ENCODE measurements at places on chromosomes 3 and 15. TPM values are rescaled to one million over a fixed set of nuclear protein-coding genes. Genes with fewer than 3 reads are reported as not detected.

GRCh38 chr15:38886315-38887163, 321.9 kb upstream of the RASGRP1 start:
- no peak for DNase-seq
- no peak overlapping the region for H3K4me3 ChIP-seq
- H3K36me3 ChIP-seq: no peaks in the 10 kb centered on the region
- H3K4me1 ChIP-seq: peaks cover 41% of the 10 kb centered on the region
- H3K27me3 ChIP-seq: no peaks in the 10 kb centered on the region
- H3K27ac ChIP-seq: no peak overlapping the region

KIF15 gene
- total RNA-seq: 21.6 TPM

DNA sequence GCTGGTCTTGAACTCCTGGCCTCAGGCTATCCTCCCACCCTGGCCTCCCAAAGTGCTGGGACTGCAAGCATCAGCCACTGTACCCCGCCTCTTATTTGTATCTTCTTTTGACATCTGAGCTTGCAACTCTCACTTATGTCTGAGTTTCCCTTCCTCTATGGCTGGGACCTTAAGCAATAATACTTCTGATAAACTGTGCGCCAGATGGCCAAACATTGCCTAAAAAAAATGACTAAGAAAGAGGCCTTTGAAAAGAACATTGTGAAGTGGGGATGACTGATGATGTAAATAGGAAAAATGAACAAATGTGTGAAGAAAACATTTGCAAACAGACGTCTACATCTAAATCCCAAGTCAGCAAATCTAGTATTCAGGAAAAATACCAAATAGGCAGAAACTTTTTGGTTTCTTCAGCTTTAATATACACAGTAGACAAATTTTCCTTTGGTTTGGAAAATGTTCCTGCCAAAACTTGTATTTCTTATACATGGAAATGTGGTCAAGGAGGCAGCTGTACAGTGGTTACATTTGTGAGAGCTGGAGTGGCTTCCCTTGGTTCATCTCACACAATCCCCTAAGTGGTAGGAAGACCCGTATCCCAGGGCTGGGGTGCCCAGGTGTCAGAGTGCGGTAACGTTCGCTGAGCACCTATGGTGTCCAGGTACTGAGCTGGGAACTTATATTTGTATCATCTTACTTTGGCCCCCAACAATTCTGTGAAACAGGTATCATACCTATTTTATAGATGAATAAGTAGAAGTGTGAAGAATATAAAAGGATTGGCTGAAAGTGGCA, 11.6 kb upstream of the TFRC start:
- no peak for DNase-seq
- H3K36me3 ChIP-seq: no peaks in the 10 kb centered on the region
- no peak overlapping the region for H3K4me3 ChIP-seq
- H3K4me1 ChIP-seq: no peaks in the 10 kb centered on the region
- H3K27ac ChIP-seq: no peak overlapping the region

DNA sequence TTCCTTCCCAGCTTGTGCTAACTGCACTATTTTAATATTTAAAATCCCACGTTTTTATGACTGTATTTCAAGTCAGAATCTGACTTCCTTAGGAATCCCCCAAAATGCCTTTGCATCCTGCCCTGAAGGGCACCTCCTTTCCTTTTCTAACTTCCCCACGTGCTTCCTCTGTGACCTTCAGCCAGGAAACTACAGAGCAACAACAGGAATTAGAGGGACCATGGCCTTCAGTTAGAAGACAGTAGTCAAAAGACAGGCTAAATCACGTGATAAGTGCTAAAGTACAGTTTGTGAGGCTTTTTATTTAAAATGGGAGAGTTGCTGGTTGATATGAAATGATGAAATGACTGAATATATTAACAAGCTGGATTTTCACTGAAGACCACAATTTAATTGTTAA, 11.8 kb upstream of the ABHD10 start:
- DNase-seq: peak; percentile 80
- peaks cover 26% of the 10 kb centered on the region for H3K4me1 ChIP-seq
- no peaks in the 10 kb centered on the region for H3K27me3 ChIP-seq
- H3K4me3 ChIP-seq: no peak overlapping the region
- H3K27ac ChIP-seq: peak overlapping the region; percentile 88
- peaks cover 10% of the 10 kb centered on the region for H3K36me3 ChIP-seq

DNA sequence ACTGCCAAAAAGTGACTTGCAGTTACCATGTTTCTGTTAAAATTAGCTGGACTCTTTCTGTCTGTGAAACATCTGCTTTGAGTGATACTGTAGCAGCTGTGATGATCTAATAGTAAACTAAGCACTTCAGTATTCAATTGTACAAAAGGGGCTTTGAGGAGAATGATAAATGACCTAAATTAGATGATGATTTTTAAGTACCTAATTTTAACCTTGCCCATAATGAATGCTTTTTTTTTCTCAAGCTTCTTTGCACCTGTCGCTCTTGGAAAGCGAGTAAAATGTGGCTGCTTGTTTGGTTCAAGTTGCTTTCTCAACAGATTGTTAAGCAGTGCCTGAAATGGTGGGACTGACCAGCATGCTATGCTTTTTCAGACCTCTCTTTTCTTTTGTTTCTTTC, 752.3 kb downstream of the EPHA3 start:
- no peaks in the 10 kb centered on the region for H3K36me3 ChIP-seq
- no peak overlapping the region for H3K4me3 ChIP-seq
- DNase-seq: no peak
- no peak overlapping the region for H3K27ac ChIP-seq
- H3K27me3 ChIP-seq: no peaks in the 10 kb centered on the region

DNA sequence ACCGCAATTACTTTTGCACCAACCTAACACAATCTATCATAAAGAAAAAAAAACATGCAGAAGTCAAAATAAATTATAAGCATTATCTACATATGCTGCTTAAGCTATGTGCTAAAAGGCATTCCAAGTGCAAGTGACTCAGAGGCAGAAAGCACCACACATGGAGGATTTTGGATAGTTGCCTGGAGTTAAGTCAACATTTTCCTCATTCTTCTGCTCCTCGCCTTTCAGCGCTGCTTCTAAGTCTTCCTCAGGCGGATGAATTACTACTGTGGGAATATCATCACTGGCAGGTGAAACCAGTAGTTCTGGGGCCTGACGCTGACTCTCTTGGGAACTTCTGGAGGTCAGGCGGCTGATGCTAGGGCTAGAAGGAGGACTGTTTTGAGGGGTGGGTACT, 53.1 kb downstream of the SLC4A7 start:
- H3K4me3 ChIP-seq: no peak overlapping the region
- peaks cover 12% of the 10 kb centered on the region for H3K4me1 ChIP-seq
- no peaks in the 10 kb centered on the region for H3K27me3 ChIP-seq
- DNase-seq: peak; percentile 96
- H3K36me3 ChIP-seq: peaks cover 10% of the 10 kb centered on the region

DNA sequence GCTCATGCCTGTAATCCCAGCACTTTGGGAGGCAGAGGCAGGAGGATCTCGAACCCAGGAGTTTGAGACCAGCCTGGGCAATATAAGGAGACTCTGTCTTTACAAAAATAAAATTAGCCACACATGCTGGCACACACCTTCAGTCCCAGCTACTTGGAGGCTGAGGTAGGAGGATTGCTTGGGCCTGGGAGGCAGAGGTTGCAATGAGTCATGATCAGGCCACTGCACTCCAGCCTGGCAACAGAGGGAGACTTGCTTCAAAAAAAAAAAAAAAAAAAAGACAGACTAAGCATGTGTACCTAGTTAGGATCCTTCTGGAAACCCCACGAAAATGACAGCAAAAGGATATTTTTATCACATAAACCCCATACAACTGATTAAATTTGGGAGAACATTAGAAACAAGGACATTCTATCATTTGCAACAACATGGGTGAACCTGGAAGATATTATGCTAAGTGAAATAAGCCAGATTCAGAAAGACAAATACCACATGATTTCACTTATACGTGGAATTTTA, 44.9 kb downstream of the METTL6 start:
- H3K4me1 ChIP-seq: peaks cover 13% of the 10 kb centered on the region
- DNase-seq: no peak
- H3K27ac ChIP-seq: no peak overlapping the region
- no peaks in the 10 kb centered on the region for H3K36me3 ChIP-seq
- no peaks in the 10 kb centered on the region for H3K27me3 ChIP-seq
- H3K4me3 ChIP-seq: no peak overlapping the region

CFAP100 gene
- not detected for total RNA-seq

DNA sequence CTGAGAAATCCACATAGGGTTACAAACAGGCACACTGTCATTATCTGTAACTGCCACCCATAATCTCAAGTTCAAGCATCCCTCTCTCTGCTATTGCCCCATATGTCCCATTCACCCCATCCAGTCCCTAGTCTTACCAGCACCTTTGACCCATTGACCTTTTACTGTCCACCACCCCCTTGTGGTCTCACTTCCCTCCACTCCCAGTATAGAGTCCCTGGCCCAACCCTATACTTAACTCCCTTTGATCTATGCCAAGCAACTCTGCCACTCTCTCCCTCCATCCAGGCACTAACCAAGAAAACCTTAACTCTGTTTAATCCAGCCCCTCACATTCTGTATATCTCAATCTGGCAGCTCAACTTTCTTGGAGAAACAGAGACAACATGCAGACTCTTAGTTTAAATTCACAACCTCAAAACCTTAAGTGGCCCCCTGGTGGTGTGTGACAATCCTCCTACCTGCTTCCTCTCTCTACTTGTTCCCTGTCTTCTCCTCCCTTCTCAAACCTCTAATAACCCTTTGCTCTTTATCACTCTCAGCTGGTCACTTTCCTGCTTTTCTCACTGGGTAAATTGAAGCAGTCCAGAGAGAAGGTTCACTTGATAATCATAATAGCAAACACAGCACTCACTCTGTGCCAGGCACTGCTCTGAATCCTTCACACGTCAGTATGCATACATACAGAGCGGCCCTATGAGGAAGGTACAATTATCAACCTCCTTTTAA, 162.7 kb downstream of the STT3B start:
- H3K27me3 ChIP-seq: no peaks in the 10 kb centered on the region
- no peaks in the 10 kb centered on the region for H3K36me3 ChIP-seq
- H3K4me1 ChIP-seq: peaks cover 8% of the 10 kb centered on the region
- H3K27ac ChIP-seq: no peak overlapping the region
- no peak overlapping the region for H3K4me3 ChIP-seq
- DNase-seq: no peak

GRCh38 chr3:120470870-120471269, 20.1 kb upstream of the FSTL1 start:
- H3K36me3 ChIP-seq: no peaks in the 10 kb centered on the region
- H3K27ac ChIP-seq: no peak overlapping the region
- no peak overlapping the region for H3K4me3 ChIP-seq
- no peak for DNase-seq

DNA sequence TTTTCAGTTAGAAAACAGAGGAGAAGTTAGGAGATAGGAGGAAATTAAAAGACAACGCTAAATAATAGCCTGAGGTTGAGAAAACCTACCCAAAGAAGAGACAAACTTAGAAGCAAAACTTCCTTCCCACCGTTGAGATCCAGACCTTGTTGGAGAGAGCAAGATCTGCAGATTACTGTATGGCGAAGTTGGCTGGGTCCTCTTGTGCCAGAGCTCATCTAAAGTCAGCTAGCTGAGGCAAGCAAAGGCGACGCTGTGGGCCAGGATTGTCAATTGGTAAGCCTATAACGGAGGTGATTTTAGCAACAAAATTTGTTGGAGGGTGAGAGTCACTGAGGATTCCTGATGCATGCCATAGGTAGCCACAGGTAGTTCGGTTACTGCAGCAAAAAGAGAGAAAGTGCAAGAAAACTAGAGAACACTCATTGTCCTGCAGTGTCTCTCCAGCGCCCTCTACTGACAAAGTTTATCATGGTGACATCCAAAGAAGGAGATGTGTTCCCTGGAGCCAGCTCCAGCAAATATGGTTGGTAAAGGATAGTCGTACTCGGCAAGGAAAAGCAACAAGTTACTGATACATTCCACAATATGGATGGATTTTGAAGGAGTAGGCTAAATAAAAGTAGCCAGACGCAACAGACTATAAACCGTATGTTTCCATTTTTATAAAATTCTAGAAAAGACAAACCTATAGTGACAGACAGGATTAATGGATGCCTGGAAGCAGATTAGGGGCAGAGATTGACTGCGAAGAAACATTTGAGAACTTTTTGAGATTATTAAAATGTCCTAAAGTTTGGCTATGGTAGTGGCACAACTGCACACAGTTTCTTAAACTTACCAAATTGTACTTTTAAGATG, 9.8 kb upstream of the OR5K4 start:
- H3K27ac ChIP-seq: no peak overlapping the region
- no peaks in the 10 kb centered on the region for H3K36me3 ChIP-seq
- peaks cover 5% of the 10 kb centered on the region for H3K27me3 ChIP-seq
- H3K4me1 ChIP-seq: peaks cover 2% of the 10 kb centered on the region
